Inflammatory macrophage treated with lipopolysaccharide for 4 hours (primary cell): ENCODE measurements at places on chromosomes 12 and 14.

GRCh38 chr14:98347686-98348085 lies 924.3 kb downstream of the BCL11B start:
- no peak for DNase-seq

DNA sequence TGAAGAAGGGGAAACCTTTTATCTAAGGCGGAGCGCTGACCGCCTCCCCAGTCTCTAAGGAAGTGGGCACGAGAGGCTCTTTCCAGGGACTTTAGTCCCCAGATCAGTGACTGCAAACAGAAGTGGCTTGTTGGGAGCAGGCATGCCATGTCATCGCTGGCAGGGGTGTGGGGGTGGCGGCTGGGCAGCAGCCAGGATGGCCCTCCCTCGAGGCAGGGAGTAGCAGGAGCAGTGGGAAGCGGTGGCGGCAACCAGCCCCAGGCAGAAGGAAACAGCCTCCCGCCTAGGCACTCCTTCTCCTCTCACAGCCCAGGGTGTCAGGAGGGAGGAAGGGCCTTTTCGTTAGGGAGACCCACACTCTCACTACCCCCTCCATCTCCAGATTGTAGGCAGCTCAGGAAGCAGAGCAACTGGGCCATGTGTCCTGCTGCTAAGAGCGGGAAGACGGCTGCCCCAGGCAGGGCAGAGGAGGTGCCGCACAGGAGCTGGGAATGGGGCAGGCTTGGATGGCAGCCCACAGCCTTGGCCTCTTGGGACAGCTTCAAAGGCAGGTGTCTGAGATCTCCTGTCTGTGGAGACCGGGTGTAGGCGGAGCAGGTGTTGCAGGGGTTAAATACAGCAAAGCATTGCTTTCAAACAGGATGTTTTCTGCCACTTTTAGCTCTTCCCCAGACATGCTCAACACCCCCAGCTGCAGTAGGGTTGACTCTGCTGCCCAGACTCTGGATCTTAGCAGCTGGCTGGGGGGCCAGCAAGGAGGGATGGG lies 21.8 kb downstream of the VDR start:
- DNase-seq, result peak; percentile 83

- no peak for DNase-seq
Measured at GRCh38 chr12:107844312-107844921, 69.9 kb downstream of the ASCL4 start.

DNA sequence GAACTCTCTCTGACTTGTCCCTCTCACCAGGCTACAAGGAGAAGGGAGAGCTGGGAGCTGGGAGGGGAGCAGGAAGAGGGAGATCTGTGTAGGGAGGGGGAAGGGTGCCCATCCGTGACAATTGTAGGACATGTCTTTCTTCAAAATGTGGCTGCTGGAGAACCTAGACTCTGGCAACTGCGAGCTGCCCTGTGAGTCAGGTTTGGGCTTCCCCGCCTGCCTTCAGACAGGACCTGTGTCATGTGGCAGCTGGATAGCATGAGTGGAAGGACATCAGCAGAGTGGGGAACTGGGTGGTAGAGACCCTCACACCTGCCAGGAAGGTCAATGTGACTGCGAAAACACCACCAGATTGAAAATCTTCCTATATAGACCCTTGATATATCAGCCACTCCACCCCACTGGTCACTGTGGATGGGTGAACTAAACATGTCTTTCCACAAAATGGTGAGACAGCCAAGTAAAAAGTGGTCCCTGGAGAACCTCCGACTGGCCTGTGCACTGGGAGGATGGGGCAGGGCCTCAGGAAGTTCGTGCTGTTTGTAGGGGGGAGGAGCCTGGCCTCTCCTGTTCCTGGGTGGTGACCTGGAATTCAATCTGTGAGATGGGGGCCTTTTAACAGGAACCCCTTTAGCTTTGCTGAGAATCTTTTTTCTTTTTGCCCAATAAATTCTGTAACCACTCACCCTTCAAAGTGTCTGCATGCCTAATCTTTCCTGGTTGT lies 62.2 kb upstream of the CAPRIN2 start:
- no peak for DNase-seq

- DNase-seq, result no peak
Measured at GRCh38 chr14:84579292-84579691, 950.7 kb upstream of the FLRT2 start.

DNA sequence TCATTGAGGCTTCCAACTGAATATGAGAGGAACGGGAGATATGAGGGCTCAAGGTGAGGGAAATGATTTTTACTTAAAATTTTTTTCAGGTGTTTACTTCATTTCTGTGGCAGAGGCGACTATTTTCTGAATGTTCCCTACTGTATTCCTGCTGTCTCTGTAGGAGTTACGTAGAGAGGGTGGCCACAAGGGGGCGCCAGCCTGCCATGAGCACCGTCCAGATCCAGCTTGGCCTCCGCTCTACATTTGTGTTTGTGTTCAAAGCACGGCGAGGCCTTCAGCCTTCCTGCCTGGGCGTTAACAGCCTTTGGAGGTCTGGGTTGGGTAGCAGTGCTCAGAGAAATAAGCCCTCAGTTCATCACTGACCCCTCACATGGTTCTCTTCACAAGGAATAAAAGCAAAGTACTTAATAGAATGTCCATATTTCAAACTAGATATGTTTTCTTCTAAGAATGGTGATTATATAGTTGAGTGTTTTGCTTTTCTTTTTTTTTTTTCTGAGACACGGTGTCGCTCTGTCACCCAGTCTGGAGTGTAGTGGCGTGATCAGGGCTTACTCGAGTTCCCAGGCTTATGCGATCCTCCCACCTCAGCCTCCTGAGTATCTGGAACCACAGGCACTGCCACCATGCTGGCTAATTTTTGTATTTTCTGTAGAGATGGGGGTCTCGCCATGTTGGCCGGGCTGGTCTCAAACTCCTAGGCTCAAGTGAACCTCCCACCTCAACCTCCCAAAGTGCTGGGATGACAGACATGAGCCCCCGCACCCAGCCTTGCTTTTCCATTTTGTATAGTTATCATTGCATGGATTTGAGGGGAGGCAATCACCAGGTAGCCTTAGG lies 22.3 kb downstream of the CKB start:
- DNase-seq, result peak; percentile 77

- no peak for DNase-seq
Measured at GRCh38 chr12:57216014-57216911, at the start of gene NXPH4. Gene NXPH4 (plus strand): TSS chr12:57216794. CDS start chr12:57216970, 176 bp downstream.

- peak; percentile 37 for DNase-seq
Measured at GRCh38 chr14:38065106-38065762, 142.5 kb upstream of the SSTR1 start.

- no peak for DNase-seq
Measured at GRCh38 chr14:61610900-61611299, 84.4 kb upstream of the HIF1A start.

GRCh38 chr12:94025756-94026155 lies 122.6 kb upstream of the PLXNC1 start:
- DNase-seq, result peak; percentile 89

- peak; percentile 27 for DNase-seq
Measured at GRCh38 chr12:52235001-52235764, 2.1 kb downstream of the KRT7 start.

GRCh38 chr12:121804417-121805111 lies 755 bp downstream of the SETD1B start:
- peak; percentile 53 for DNase-seq

GRCh38 chr12:128813883-128814282 lies 9.9 kb downstream of the SLC15A4 start:
- peak; percentile 24 for DNase-seq

- DNase-seq, result peak; percentile 75
Measured at GRCh38 chr12:45257185-45257930, 41.5 kb downstream of the ANO6 start.

GRCh38 chr14:96126783-96127271 lies 77.8 kb upstream of the BDKRB2 start:
- DNase-seq, result no peak

GRCh38 chr12:105228494-105228893 lies 7.5 kb downstream of the APPL2 start:
- peak; percentile 79 for DNase-seq

GRCh38 chr12:63779498-63780481 lies at the start of gene RXYLT1:
Gene RXYLT1 (plus strand): TSS chr12:63779909. CDS start chr12:63779961, 52 bp downstream.
- DNase-seq, result peak; percentile 80

GRCh38 chr12:94801745-94802144 lies 151.4 kb upstream of the TMCC3 start:
- DNase-seq, result no peak

DNA sequence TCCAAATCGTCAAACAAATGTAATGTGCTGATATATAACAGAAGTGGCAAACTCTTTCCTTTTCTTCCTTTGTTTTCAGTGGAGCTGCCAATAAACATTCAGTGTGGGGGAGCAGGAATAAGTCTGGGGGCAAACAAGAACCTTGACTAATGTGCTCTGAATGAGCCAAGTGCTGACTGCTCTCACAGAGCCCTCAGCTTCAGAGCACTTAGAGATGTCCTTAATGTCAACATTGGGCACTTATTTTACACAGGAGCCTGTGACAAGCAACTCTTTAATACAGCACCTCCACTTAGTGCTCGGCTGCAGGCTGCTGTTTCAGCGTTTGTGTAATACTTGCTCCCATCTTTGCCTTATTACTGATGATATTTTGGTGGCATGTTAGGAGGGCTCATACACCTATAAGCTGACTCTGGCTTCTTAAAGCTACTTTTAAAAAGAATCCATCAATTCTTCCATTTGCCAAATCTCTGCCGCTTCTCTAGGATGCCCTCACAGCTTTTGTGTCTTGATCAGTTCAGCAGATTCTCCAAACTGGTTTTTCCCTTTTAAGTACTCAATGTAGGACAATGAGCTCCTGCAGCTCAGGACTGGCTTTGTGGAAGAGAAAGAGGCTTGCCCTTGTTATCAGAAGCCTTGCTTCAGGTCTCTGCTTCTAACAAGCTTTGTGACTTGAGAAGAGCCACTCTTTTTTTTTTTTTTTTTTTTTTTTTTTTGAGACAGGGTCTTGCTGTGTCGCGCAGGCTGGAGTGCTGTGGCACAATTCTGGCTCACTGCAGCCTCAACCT lies 206.6 kb downstream of the MON2 start:
- no peak for DNase-seq

- no peak for DNase-seq
Measured at GRCh38 chr12:22353615-22354325, 19.3 kb upstream of the ST8SIA1 start.

GRCh38 chr12:47343684-47344567 lies 264.2 kb upstream of the AMIGO2 start:
- no peak for DNase-seq

DNA sequence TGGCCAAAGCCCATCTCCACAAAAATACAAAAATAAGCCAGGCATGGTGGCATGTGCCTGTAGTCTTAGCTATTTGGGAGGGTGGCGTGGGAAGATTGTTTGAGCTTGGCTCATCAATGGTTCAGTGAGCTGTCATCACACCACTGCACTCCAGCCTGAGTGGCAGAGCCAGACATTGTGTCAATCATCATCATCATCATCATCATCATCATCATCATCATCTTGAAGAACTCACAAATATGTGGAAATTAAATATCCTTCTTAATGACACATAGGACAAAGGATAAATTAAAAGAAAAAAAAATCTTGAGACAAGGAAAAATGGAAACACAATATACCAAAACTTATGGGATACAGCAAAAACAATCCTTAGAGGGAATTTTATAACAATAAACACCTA lies 132.5 kb downstream of the LRFN5 start:
- DNase-seq, result no peak

DNA sequence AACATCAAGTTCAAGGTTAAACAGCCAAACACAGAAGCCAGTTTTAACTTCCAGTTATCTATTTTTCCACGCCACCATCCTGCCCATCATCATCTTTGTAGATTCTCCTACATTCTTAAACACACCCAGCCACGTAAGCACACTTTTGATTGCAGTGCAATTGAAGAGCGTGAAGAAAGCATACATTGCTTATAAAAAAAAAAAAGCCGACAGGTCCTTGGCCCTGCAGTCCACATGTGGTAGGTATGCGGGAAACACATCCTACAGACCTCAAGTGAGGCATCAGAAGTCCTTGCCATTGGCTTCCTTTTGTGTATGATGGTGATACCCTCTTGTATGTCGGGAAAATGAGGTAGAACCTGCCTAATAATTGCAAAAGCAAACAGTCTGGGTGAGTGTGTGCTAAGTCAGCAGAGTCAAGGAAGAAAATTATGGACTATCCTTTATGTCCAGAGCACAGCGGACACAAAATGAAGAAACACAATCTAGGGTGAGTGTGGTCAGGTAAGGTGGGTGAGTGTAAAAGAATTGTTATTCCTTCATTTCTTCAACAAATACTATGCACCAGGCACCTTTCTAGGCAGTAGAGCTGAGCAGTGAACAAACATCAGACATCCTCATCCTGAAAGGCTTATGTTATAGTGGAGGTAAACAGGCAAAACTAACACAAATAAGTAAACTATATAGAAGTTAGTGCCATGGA lies 51.5 kb downstream of the EID3 start:
- DNase-seq, result no peak

DNA sequence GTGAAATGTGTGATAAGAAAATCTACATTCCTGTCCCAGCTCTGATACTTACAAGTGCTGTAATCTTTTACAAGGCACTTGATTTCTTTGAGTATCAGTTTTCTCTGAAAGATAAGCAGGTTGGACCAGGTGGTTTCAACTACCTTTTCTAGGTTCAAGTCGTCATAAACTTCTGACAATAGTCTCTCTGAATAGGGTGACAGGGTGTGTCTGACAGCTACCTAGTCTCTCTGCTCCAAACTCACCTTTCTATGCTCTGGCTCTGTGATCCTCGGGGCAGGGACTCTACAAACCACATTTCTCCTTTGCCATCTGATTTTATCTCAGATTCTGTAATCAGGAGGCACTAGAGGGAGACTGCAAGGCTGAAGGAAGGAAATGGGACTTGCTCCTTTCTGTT lies 137.7 kb upstream of the SYT1 start:
- no peak for DNase-seq

DNA sequence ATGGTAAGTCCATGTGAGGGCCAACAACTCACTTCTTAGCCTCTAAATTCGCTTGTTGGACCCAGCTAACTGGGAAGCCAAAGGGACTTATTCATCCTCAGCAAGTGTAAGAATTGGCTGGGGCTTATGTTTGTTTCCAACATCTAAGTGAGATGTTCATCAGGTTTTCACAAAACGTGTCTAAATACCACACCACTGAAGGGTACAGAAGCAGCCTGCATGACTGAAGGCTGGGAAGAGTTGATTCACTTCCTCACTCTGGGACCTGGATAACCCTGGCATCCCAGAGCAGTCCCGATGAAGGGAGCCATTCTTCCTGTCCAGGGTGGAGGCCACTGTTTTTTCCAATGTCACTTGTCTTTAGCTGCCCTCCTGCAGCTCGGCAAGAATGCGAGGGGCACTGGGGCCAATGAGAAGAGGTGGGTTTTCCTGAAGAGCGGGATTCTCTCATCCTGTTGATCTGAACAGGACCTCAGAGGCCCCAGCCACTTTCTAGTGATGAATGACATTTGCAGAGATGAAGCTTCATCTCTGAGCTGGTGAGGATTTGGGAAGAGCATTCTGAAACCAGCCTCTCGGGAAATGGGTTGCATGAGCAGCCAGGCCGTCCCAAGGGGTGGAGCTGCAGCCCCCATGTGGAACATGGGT lies 12.2 kb upstream of the COL2A1 start:
- DNase-seq, result no peak

GRCh38 chr12:13105781-13106180 lies 2.3 kb upstream of the GSG1 start:
- DNase-seq, result no peak

- no peak for DNase-seq
Measured at GRCh38 chr12:108597559-108598471, at the start of gene TMEM119. Gene TMEM119 (minus strand): TSS chr12:108598084. CDS start chr12:108592383, 5,701 bp downstream.

- DNase-seq, result peak; percentile 83
Measured at GRCh38 chr12:96401076-96401871, 1.0 kb upstream of the CDK17 start.
